SK-N-MC (cell line): ENCODE measurements at places on chromosomes 12 and 14.
A peak's percentile ranks its signal among the peaks of the same experiment; 100 is the strongest.

DNA sequence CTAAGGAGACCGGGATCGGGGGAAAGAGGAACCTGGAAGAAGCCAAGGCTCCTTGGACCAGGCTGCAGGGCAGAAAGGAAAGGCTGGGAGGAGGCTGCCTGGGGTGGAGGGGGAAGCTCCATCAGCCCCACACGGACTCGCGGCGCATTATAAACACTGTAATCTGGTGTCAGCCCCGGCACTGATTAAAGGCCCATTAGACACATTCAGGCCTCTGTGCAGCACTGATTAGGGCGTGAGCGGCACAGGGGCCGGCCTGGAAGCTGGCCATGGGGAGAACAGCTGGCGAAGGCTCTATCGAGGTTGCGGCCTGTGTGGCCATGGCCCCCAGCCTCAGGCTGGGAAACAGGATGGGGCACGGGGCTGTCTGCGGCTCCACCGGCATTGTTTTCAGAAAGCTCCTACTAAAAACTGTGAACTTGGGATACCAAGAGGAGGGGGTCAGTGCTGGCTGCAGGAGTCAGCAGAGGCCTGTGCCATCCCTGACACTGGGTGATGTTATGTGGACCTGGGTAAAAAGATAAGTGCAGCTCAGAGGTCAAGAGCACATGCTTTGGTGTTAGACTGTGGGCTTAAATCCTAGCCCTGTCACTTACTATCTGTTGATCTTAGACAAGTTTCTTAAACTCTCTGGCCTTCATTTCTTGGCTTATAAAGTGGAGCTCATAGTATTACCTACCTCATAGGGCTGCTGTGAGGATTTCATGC, 10.6 kb downstream of the ACVRL1 start:
- DNase-seq = no peak

DNA sequence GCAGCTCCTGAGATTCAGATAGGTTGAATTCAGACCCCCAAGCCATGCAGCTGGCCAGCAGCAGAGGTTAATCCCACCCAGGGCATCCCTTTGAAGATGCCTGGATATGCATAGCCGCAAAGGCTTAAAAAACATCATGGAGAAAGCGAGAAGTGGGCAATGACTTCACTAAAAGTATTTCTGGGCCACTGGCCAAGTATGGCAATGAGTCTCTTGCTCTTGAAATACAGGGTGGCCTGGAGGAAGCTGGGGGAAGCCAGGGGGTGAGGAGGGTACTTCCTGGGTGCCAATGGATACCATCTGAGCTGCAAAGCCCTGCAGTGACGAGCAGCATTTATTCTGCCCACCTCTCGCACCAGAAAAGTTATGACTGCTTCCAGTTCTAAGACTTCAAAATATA, 539.3 kb upstream of the TBX3 start:
- no peak for DNase-seq

DNA sequence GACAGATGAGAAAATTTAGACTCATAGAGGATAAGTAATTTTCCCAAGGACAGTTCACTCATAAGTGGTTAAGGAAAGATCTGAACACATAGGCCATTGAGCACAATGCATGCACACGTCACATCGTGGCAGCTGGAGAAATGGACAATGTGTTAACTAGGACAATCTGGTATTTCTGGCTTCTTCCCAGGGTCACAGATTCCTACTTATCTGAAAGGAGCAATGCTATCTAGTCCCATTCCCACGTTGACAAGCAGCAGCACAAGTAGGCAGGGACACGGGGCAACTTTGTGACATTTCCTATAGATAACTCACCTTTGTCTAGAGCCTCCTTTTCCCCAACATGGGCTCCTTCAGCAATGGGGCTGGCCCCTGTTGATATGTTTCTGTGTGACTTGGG, 6.7 kb upstream of the CMAS start:
- DNase-seq = no peak

DNA sequence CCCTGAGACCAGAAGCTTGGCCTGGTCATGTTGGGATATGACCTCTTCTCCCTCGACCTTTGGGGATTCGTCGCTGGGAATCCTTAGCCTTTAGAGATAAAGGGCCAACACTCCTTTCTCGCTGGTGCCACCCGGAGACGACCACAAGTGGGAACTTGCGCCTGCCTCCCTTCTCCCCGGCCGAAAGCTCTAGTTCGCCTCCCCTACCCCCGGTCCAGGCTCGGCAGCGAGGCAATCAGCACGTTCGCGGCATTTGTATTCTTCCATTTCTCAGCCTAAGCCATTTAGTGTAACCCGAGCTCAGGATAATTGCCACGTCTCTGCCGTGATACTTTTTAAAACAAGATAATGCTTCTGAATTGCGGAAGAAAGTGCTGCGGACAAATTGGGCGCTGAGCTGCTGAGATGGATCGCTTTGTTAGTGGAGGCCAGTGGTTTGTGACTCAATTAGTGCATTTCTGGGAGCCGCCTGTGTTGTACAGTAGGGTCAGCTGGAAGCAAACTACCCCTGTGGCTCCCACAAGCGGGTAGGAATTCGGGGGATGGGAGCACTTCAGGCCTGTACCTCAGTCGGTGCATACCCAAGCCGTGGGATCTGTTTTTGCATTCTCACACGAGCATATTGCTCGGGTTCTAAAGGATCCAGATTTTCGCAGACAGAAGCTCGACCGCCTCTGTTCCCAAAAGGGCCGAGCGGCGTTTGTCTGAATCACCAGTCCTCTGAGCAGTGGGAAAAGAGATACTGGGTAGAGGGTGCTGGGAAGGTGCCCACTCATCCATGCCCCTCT, 6.8 kb upstream of the SIX1 start:
- DNase-seq = no peak

GRCh38 chr12:110957159-110957558, 36.8 kb upstream of the MYL2 start:
- DNase-seq = no peak

DNA sequence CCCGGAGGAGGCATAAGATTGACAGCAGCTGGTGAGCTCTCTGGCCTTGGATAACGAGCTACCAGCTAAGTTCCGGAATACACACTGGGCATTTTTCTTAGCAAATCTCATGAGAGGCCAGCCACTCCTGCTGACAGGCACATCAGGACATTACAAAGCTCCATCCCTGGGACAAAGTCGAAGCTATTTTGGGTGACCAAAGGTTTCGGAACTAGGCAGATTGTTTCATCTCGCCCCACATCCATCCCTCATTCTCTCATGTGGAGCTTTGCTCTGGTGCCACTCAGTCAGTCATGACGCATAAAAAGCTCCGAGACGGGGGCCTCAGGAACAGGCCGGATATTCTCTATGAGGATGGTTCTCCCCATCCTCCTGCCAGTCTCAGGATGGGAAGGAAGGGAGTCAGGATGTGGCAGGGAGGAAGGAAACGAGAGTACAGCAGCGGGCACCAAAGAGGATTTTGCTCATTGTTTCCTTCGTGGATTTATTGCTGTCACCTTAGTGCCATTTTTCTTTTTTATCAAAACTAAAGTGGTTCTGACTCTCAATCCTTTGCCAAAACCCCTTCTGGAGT, 253.1 kb upstream of the FKBP4 start:
- DNase-seq = no peak

DNA sequence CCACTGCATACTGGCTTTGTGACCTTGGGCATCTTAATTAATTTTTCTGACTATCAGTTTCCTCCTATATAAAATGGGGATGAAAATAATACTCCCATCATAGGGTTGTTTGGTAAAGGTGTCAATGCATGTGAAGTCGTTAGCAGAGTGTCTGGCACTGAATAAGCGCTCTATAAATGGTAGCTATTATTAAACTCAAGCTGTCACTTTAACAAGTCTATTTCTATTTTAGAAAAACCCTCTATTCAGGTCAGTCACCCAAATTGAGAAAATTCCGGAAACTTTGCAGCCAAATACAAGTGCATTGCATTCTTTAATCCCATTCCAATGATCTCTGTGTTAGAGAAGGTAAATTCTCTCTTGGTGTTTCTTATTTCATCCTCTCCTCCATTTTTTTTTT, 363.1 kb downstream of the SYT1 start:
- DNase-seq = no peak

GRCh38 chr12:68792952-68793351, 15.0 kb upstream of the MDM2 start:
- peak; percentile 24 for DNase-seq

GRCh38 chr14:47619392-47619791, 56.0 kb downstream of the MDGA2 start:
- DNase-seq = no peak

DNA sequence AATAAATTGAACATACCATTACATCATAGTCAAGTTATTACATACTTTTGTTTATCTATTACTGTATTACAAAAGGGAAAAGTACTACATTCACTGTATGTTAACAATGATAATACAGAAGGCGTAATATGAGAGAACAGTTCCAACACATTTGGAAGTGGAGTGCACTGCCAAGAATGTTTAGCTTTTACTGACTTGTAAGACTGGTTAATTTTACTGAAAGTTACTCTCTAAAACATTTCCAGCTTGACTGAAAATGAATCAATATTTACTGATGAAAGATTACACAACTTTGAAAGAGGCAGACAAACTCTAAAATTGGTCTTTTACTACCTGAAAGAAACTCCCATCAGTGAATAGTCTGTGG, 728.5 kb downstream of the FSCB start:
- no peak for DNase-seq

- DNase-seq = no peak
Observed at GRCh38 chr12:103540319-103540718, 44.6 kb upstream of the C12orf42 start.

DNA sequence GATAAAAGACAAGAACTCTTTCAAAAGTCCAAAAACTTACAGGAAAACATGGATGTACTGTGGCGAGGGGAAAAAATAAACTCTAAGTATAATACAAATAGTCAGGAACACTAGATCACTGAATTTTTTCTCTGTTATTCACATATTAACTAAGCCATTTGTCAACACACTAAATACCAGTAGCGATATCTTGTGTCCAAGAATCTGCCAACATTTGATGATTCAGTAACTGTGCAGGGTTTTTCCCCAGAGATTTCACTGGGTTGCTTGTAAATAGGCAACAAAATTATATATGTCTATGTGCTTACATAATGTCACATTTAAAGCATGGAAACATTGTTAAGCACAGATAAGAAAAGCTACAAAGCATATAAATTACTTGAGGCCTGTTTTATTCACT, 205.9 kb downstream of the KIF21A start:
- no peak for DNase-seq

DNA sequence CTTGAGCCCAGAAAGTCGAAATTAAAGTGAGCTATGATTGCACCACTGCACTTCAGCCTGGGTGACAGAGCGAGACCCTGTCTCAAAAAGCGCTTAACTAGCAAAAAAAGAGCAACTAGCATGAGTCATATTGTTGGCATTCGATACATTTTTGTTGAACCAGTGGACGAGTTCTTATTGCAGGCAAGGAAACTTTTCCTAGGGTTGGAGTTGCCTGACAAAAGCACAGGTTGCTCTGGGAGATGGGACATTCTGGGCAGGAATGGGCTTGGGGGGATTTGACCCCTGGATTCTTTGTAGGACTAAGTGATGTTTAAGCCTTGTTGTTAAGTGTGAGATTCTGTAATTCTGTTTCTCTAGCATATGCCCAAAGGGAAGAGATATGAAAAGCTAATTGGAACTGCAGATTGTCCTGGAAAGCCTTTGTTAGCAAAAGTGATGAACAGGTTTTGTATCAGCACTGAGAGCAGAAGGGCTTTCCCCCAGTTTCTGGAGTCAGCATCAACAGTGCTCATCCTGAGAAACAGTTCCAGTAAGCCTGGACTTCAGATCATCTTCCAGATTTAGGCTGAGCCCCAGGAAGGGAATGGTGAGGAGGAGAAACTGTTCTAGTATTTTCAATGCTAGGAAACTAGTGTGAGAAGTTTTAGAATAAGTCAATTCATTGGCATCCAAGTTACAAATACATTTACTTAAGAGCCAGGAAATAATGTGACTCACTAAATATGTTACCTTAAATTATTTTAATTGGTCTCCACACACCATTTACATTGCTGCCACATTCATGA, 123.1 kb downstream of the SRGAP1 start:
- DNase-seq = no peak

DNA sequence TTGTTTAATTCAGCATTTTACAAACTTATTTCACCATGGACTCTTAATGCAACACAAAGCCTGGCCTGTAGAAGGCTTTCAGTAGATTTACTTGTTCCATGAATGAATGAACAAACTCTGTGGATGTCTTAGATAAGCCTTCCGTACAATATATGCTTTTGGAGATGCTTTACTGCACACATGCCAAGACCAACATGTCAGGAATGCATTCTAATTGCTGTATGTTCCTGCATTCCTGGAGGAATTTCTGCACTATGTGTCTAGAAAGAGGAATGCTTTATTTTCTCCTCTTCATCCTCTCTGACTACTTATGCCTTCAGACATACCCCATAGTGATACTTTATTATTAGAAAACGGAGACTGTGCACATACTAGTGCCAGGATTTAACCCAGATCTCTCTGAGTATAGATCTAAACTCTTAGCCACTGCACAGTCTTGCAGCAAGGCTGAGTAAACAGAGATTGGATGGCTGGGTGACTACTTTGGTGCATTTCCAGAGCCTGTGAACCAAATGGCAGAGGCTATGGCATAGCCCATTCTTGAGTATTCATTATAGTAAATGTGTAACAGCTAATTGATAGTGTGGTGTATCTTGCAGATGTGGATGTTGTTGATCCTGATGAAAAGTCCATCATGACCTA, 108.2 kb downstream of the SYNE2 start:
- DNase-seq = no peak

- DNase-seq = no peak
Observed at GRCh38 chr12:67433385-67434175, 164.4 kb downstream of the CAND1 start.

DNA sequence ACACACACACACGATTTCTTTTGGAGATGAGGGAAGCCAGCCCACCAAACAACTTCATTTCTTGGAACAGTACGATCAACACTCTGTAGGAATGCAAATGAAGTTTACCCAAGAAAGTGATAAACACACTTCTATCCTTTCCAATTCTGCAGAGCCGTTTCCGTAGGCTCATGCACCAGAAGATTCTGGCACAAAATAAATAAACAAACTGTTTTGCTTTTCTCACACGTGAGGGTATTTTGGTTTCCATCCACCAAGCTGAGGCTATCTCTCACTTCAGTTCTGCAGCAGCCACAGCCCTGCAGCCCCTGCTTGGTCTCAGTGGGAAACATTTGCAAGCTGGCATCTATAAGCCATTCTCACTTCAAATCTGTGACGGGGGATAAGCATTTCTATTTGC, 15.3 kb upstream of the TSPAN11 start:
- no peak for DNase-seq

GRCh38 chr12:9960590-9960989, 10.6 kb upstream of the CLEC12A start:
- DNase-seq = no peak

DNA sequence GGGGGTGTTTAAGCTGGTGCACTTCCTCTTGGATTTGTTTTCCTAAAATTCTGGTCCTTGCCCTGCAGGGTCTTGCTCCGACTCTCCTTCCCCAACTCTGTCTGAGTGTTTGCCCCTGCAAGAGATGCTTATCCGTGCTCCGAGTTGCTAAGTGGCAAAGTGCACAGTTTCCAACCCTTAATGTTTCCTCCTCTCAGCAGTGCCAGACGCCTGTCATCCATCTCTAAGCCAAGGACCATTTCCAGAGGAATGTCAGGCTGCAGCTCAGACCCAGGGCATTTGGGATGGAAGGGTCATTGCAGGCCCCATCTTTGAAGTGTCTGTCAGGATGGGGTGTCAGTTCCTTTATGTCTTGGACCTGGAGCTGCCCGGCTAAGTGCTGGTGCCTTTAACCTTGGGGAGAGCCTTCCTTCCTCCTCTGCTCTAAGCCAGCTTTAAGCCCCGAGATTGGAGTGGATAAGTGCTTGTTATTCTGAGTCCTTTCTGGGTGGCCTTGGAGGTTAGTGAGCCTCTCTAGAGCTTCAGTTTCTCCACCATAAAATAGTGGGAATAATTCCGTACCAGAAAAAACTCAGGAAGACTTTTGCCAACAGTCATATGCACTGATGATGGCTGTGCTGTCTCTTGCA, 15.0 kb downstream of the WNT5B start:
- DNase-seq = no peak
